Activated T-cell treated with anti-CD3 and anti-CD28 coated beads for 4 hours (primary cell): ENCODE measurements at places on chromosomes 7 and 10.

DNA sequence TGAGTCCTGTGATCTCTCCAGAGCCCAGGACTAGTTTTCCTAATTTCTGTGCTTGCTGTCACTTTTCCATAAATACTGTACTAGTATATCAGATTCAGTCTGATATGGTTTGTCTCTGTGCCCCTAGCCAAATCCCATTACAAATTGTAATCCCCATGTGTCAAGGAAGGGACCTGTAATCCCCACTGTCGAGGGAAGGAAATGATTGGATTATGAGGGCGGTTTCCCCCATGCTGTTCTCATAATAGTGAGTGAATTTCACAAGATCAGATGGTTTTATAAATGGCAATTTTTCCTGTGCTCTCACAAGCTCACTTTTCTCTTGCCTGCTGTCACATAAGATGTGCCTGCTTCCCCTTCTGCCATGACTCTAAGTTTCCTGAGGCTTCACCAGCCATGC, 54.8 kb upstream of the IFRD1 start:
- no peak for DNase-seq

- no peak for DNase-seq
Measured at GRCh38 chr7:84714765-84715164, 472.1 kb downstream of the SEMA3D start.

- no peak for DNase-seq
Measured at GRCh38 chr7:28954471-28954870, 3.7 kb downstream of the TRIL start.

GRCh38 chr10:34590793-34591192, 224.3 kb downstream of the PARD3 start:
- DNase-seq: no peak
